ENCODE measurements at places on chromosomes 7 and 10.

DNA sequence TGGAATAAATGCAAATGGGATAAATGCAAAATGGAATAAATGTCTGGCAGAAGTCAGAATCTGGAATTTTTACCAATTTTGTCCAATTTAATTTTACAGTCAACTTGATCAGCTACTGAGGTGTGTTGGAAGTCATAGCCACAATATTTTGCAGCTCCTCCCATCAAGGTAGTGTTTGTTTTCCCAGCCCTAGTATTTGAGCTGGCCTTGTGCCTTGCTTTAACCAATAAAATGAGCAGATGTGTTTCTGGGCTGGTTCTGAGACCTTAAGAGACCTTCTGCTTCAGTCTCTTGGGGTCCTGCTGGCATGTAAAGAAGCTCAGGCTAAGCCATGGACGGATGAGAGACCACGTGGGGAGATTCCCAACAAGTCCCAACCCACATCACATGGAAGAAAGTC, 42.7 kb upstream of the RSBN1L start:
- no peak overlapping the region for H3K27ac ChIP-seq
- H3K4me3 ChIP-seq = no peak overlapping the region
- no peaks in the 10 kb centered on the region for H3K4me1 ChIP-seq
- H3K36me3 ChIP-seq = no peaks in the 10 kb centered on the region
- no peak for DNase-seq

- DNase-seq = no peak
- peaks cover 3% of the 10 kb centered on the region for H3K4me1 ChIP-seq
- peaks cover 17% of the 10 kb centered on the region for H3K27me3 ChIP-seq
- H3K4me3 ChIP-seq = no peak overlapping the region
These were observed 145.2 kb upstream of the PFKP start for GRCh38 chr10:2921956-2922680.

GRCh38 chr7:46291601-46292150, 370.6 kb upstream of the IGFBP3 start:
- H3K27ac ChIP-seq = peak overlapping the region; percentile 63
- no peak overlapping the region for H3K4me3 ChIP-seq
- H3K4me1 ChIP-seq = peaks cover 9% of the 10 kb centered on the region
- no peaks in the 10 kb centered on the region for H3K36me3 ChIP-seq

DNA sequence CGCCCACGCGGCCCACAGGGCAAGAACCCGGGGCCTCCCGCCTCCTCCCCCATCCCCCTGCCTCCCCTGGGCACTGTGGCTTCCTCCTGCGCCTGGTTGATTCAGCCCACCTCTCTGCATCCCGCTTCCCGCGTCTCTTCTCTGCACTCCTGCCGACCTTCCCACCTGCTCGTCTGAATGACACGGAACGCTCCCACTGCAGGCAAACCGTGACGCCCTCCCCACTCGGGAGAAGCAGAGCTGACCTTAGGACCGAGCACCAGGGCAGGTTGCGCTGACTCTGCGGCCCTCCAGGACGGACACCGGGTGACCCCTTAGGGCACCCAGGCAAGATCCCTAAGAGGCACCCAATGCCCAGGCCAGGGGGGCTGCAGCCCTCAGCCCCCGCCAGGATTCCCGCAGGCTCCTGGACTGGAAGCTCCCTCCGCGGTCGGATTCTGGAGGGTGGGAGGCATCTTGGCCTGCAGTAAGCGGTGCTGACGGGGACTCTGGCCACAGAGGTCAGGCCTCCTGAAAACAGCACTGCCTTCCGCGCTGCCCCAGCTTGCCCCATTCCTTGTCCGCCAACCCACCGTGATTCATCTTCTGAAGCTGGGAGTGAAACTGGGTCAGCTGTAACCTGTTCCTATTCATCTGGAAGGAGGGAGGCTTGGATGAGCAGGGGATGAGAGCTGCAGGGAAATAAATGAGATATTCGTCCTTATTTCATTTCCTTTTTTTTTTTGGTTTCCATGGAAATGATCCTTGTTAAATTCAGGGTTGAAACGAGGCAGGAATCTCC, 990 bp downstream of the CALML3 start:
- H3K27ac ChIP-seq = peak overlapping the region; percentile 86
- no peaks in the 10 kb centered on the region for H3K36me3 ChIP-seq
- no peaks in the 10 kb centered on the region for H3K27me3 ChIP-seq
- H3K4me3 ChIP-seq = no peak overlapping the region
- H3K4me1 ChIP-seq = no peaks in the 10 kb centered on the region
- peak; percentile 27 for DNase-seq

- H3K4me3 ChIP-seq = no peak overlapping the region
- H3K4me1 ChIP-seq = no peaks in the 10 kb centered on the region
- H3K27me3 ChIP-seq = no peaks in the 10 kb centered on the region
- H3K27ac ChIP-seq = peak overlapping the region; percentile 17
- no peaks in the 10 kb centered on the region for H3K36me3 ChIP-seq
These were observed 504.6 kb upstream of the MKI67 start for GRCh38 chr10:128630787-128631252.

- no peaks in the 10 kb centered on the region for H3K36me3 ChIP-seq
- DNase-seq = no peak
- H3K27me3 ChIP-seq = no peaks in the 10 kb centered on the region
These were observed 3.4 kb downstream of the TWIST1 start for GRCh38 chr7:19113855-19114550.

DNA sequence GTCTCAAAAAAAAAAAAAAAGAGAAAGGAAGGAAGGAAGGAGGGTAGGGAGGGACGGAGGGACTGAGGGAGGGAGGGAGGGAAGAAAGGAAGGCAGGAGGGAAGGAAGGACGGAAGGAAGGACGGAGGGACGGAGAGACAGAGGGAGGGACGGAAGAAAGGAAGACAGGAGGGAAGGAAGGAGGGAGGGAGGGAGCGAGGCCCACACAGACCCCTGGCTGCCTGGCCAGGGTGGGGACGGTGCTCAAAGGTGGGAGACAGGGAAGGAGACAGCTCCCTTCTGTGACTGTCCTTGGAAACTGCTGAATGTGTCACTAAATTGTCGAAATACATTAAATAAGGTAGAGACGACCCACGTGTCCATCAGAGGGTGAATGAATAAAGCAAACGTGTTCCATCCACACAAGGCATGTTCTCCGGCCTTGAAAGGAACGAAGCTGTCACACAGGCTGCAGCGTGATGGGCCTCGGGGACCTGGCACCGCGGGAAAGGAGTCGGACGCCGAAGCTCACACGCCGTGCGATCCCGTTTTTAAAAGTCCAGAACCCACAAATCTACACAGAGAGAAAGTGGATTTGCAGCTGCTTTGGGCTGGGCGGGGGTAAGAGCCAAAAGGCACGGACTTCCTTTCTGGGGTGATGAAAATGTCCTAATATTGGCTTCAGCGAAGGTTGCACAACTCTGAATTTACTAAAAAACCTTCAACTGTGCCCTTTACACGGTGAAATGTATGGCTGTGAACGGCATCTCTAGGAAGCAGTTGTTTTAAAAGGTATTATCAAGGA, 23.3 kb downstream of the ADAP1 start:
- no peaks in the 10 kb centered on the region for H3K36me3 ChIP-seq
- no peaks in the 10 kb centered on the region for H3K27me3 ChIP-seq
- H3K27ac ChIP-seq = no peak overlapping the region
- no peak for DNase-seq
- H3K4me1 ChIP-seq = no peaks in the 10 kb centered on the region
- H3K4me3 ChIP-seq = no peak overlapping the region

DNA sequence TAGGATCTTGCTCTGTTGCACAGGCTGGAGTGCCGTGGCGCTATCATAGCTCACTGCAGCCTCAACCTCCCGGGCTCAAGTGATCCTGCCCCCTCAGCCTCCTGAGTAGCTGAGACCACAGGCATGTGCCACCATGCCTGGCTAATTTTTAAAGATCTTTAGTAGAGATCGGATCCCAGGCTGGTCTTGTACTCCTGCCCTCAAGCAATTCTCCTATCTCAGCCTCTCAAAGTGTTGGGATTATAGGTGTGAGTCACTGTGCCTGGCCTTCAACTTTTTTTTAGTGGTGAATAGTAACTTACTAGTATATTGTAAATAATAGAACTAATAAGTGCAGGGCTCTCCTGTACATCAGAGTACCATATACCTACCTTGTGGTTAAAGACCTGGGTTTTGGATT, 52.1 kb upstream of the LMTK2 start:
- DNase-seq = no peak
- H3K4me1 ChIP-seq = no peaks in the 10 kb centered on the region
- no peak overlapping the region for H3K4me3 ChIP-seq
- no peak overlapping the region for H3K27ac ChIP-seq
- no peaks in the 10 kb centered on the region for H3K27me3 ChIP-seq

- H3K27me3 ChIP-seq = no peaks in the 10 kb centered on the region
- no peak for DNase-seq
- H3K36me3 ChIP-seq = no peaks in the 10 kb centered on the region
- no peak overlapping the region for H3K27ac ChIP-seq
- H3K4me3 ChIP-seq = no peak overlapping the region
These were observed 61.1 kb downstream of the GNAT3 start for GRCh38 chr7:80450621-80451308.

DNA sequence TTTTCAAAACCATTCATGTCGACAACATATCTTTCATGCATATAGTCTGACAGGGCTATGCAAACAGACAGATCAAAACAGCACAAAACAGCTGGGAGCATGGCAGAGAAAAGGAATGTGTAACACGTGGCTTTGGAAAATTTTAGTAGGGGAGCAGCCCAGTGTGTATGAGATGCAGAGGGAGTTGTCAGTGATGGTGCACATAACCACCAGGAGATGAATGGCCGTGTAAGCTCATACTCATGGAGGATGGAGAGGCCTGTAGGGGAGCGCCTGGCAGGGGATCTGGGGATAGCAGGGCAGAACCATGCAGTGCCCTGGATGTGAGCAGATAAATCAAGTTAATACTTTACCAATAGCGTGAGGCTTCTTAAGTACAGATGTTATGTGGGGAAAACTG, 45.7 kb downstream of the RHOBTB1 start:
- DNase-seq = no peak
- no peaks in the 10 kb centered on the region for H3K27me3 ChIP-seq
- H3K4me3 ChIP-seq = no peak overlapping the region
- no peaks in the 10 kb centered on the region for H3K36me3 ChIP-seq
- H3K27ac ChIP-seq = no peak overlapping the region

DNA sequence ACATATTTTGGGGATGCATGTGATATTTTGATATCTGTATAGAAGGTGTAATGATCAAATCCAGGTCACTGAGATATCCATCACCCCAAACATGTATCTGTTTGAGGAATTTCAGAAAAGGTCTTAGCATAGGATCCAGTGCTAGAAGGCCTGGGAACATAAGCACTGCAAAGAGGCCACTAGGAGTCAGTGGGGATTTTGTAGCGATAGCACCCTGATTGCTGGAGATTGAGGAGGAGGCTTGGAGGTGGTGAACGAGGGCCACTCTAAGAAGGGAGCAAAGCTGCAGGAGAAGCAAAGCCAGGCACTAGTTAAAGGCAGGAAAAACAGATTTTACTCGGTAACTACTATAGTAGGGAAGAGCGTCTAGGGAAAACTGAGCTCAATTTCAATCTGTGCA, 324.0 kb downstream of the LHFPL3 start:
- H3K4me3 ChIP-seq = no peak overlapping the region
- no peaks in the 10 kb centered on the region for H3K4me1 ChIP-seq
- no peaks in the 10 kb centered on the region for H3K27me3 ChIP-seq
- H3K27ac ChIP-seq = no peak overlapping the region
- no peaks in the 10 kb centered on the region for H3K36me3 ChIP-seq

GRCh38 chr10:5607594-5607993, 58.8 kb downstream of the ASB13 start:
- no peaks in the 10 kb centered on the region for H3K27me3 ChIP-seq
- H3K36me3 ChIP-seq = no peaks in the 10 kb centered on the region
- no peak for DNase-seq
- H3K27ac ChIP-seq = no peak overlapping the region
- no peaks in the 10 kb centered on the region for H3K4me1 ChIP-seq

DNA sequence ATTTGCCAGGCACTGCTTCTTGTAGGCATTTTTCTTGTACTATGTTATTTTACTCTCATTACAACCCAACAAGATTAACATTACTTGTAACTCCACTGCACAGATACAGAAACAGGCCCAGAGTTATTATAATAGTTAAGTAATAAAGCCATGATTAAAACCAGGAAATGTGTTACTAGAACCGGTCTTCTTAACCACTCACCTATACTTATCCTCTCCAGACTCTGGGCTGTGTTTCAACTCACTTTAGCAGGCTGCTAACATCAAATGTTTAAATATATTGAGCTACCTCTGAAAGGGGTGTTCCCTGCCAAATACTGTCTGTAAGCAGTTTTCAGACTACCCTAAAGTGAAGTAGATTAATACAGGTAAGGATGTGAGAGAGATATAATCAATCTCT, 1227.8 kb downstream of the SORCS3 start:
- H3K4me3 ChIP-seq = no peak overlapping the region
- H3K4me1 ChIP-seq = no peaks in the 10 kb centered on the region
- H3K27me3 ChIP-seq = no peaks in the 10 kb centered on the region
- DNase-seq = no peak
- H3K36me3 ChIP-seq = no peaks in the 10 kb centered on the region
- no peak overlapping the region for H3K27ac ChIP-seq

DNA sequence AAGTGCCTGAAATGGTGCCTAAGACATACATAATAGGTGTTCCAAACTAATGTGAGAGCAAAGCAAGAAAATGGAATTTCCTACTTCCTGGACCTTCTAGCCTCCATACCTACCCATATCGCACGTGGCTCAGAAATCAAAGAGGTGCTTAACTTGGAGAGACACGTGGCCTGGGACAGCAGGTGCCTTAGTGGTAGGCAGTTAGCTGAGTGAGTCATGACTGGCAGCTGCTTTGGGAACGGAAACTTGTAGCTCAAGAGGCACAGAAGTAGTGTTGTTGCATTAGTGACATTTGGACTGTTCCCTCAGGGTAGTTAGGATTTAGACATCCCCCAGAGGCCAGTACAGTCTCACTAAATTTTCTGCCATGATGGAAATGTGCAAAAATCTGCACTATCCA, 12.0 kb upstream of the BMPER start:
- no peak overlapping the region for H3K4me3 ChIP-seq
- DNase-seq = no peak
- no peaks in the 10 kb centered on the region for H3K4me1 ChIP-seq
- H3K27me3 ChIP-seq = no peaks in the 10 kb centered on the region

- no peaks in the 10 kb centered on the region for H3K27me3 ChIP-seq
- no peak for DNase-seq
- no peaks in the 10 kb centered on the region for H3K36me3 ChIP-seq
- H3K4me3 ChIP-seq = no peak overlapping the region
- no peaks in the 10 kb centered on the region for H3K4me1 ChIP-seq
These were observed 19.8 kb downstream of the HKDC1 start for GRCh38 chr10:69239816-69240434.

- DNase-seq = no peak
- no peak overlapping the region for H3K27ac ChIP-seq
- no peaks in the 10 kb centered on the region for H3K4me1 ChIP-seq
- H3K27me3 ChIP-seq = no peaks in the 10 kb centered on the region
These were observed 11.7 kb downstream of the CLIP2 start for GRCh38 chr7:74300926-74301325.

- no peaks in the 10 kb centered on the region for H3K36me3 ChIP-seq
- H3K27me3 ChIP-seq = no peaks in the 10 kb centered on the region
- H3K27ac ChIP-seq = no peak overlapping the region
- DNase-seq = no peak
These were observed 95.3 kb upstream of the MAGI2 start for GRCh38 chr7:79548727-79549126.
